Stimulated activated CD8-positive, alpha-beta memory T cell treated with anti-CD3 and anti-CD28 coated beads, Interleukin-15, amount 100 ng/mL, for 1 hour (primary cell): ENCODE measurements at places on chromosomes 1 and 21.

DNA sequence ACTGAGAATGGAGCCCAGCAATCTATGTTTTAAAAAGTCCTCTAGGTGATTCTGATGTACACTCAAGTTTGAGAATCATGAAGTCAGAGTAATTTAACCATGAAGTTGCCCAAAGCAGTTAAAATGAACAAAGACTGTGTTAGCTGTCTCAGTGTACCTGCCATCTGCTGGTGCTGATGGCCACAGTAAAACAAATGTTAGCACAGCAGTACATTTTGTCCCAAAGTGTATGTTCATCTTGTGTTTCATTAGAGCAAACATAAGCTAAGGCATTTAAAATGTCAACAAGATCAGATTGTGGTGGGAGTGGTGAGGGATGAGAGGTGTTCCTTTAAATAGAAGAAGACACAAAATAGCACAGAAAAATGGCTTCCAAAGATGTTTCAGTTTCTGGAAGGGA, 31.1 kb downstream of the FYB2 start:
- no peak for DNase-seq

DNA sequence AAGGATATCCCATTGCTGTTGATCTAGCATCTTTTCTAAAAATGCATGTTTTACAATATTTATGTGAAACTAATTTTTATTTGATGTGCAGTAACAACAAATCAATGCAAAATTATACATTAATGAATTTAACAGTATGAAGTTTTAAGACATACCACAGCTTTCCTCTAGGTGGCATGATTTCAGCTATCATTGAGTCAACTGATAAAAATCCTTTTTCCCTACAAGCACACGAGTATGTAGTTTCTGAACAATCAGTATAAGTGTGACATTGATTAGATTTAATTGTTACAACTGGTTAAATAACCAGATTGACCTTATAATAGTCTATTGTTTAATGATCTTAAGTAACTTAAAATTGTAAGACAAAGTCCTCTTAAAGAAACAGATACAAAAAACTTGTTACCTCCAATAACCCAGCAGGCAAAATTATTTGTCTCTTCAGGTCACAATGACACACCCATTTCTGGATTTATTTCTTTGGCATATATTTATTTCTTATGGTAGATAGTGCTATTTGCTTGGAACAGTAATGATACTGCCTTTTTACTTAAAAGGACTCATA, 5.8 kb upstream of the TGFB2 start:
- no peak for DNase-seq

GRCh38 chr1:178324003-178324402, 172.8 kb downstream of the CLEC20A start:
- DNase-seq: no peak

GRCh38 chr21:41207401-41208375, 39.7 kb downstream of the BACE2 start:
- DNase-seq: no peak

GRCh38 chr21:35743571-35743970, 316.8 kb downstream of the SETD4 start:
- DNase-seq: no peak

- DNase-seq: no peak
Measured at GRCh38 chr1:203175827-203176241, 208 bp upstream of the MYBPH start.

DNA sequence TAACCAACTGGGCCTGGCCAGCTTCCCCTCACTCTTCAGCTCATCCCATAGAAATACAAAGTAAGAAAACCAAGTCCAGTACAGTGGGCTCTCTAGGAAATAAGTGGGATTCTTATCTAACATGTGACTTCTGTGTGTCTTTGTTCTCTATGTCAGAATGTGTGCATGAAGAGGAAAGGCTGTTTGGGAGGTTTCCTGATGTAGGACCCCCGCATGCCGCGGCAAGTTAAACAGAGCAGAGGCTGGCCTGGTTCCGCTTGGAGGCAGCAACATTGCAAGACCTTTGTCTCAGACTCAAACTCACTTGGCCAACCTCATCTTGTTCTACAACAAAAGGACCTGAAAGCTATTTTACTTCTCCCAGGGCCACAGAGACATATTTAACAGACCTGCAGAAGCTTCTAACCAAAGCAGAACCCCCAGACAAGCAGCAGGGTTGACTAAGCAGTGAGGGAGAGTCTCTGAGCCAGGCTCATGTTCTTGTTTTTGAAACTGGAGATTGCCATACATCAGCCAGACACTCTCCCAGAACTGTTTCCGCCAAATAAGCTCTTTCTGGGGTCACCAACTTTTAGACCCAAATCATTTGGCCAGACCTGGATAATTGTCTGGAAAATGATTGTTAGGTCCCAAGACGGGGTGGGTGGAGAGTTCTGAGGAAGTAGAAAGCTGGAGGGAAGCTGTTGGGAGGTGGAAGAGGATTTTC, 6.2 kb downstream of the MTARC2 start:
- no peak for DNase-seq

DNA sequence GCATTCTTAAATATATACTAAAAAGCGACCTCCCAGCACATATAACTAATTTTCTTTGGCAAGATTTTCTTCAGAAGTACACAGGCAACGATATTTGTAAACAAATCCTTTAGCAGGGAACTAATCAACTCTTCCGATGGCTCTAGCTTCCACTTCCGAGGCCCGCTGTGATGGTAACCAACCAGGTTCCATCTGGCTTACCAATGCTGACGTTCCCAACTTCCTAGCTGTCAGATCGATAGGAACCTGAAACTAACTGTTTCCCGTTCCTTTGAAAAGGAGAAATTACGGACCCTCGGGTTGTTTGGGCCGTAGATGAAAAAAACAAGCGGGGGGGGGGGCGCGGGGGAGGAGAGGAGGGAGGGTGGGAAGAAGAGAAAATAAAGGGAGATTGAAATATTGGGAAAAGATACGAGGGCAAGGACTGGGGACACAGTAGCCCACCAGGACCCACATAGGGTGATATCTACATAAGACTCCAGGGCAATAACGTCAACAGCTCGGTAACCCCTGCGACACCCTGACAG, 513 bp downstream of the GTF2B start:
- DNase-seq: no peak

DNA sequence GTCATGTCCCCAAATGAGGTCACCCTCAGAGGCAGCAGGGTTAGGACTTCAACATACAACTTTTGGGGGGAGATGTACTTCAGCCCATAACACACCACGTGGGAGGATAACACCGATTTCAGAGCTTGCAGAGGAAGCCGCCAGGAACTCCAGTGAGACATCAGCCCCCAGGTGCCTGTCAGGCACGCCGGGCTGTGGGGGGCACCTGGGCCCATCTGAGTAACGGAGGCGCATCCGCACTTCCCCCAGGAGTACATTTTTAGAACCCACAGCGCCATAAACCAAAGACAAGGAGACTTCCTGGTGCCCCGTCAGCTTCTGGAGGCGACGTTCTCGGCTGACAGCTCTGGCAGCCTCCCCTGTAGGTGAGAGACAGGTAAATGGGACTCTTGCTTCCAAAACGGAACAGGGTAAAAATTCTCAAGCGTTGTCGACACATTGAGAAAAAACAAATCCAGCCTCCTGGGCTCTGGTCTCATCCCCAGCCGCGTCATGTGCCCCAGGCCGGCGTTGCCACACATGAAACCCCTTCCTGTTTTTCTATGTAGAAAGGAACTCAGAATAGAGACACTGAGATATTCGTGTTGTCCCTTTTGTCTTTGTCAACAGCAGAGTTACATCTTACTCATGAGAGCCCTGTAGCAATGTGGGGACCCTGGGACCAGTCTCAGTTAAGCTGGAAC, 93.3 kb downstream of the PDE9A start:
- no peak for DNase-seq

GRCh38 chr1:166858726-166859419, 17.2 kb downstream of the TADA1 start:
- DNase-seq: no peak

DNA sequence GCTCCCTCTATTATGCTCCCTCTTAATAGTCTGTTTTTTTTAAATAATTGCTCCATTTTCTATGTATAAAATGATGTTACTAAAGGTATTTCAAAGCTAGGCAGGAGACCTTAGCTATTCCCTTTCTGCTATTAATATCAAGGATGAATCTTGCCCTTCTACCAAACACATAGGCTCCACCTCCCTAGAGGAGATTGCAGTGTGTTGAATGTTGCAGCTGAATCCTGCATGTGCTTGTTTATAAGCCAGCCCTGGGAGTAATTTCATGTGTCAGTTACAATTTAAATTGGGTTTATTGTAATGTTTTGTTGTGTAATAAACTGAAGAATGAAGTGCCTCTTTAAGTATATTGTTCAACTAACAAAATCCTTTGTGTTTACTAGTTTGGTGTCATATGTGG, 66.0 kb downstream of the TMEM200B start:
- DNase-seq: no peak

- DNase-seq: no peak
Measured at GRCh38 chr1:4973341-4973740, 318.9 kb downstream of the AJAP1 start.

DNA sequence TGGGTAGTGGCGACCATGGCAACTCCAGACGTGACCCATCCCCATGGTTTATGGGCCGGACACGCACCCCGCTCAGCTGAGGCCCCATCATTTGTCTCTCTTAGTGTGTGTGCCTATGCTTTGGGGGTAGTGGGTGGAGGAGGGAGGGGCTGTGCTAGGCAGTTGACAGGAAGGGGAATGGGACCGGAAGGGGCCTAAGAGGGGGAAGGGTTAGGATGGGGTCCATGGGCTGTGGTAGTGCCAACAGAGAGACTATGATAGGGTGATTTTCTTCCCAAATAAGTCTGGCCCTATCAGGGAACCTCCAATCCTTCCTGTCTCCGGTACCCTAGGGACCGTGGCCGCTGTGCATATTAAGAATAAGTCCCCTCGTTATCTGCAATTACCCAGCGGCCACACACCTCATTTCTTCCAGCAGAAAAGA, 9.9 kb downstream of the DMAP1 start:
- DNase-seq: no peak

- no peak for DNase-seq
Measured at GRCh38 chr1:169523904-169524303, 38.2 kb upstream of the SLC19A2 start.

DNA sequence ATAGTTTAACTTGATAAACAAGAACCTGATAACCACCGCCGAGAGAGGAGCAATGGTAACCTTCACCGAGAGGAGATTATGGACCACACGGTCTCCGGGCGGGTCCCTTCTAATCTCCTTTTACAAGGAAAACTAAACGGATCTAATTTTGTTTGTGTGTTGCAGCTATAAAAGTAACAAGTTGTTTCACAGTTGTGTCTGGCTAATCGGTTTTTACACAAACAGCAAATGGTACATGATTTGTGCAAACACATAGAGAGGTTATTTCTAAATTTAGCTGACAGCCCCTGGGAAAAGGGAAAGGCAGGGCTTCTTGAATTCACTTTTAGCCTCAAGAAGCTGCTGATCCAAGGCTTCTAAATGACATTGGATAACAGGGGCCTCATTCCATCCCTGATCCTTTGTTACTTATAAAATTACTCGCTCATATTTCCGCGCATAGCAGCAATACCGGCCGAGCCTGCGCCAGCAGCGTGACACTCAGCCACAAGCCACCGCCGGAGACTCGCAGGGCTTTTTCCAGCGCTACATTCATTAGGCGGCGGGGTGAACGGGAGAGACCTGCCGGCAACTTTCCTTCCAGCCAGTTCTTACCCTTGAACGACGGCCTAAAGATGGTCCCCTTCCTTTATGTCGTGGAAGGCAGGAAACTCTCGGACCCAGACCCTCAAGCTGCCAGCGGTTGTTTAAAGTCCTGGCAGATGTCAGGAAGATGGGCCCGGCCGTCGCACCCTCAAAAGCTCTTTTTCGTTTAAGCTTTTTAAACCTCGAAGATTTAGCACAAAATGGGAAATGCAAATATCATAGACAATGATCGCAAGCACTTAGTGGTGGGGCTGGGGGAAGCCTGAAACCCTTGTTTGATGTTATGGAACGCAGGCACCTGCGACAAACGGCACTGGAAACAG, 4.4 kb downstream of the FOXD3 start:
- no peak for DNase-seq

DNA sequence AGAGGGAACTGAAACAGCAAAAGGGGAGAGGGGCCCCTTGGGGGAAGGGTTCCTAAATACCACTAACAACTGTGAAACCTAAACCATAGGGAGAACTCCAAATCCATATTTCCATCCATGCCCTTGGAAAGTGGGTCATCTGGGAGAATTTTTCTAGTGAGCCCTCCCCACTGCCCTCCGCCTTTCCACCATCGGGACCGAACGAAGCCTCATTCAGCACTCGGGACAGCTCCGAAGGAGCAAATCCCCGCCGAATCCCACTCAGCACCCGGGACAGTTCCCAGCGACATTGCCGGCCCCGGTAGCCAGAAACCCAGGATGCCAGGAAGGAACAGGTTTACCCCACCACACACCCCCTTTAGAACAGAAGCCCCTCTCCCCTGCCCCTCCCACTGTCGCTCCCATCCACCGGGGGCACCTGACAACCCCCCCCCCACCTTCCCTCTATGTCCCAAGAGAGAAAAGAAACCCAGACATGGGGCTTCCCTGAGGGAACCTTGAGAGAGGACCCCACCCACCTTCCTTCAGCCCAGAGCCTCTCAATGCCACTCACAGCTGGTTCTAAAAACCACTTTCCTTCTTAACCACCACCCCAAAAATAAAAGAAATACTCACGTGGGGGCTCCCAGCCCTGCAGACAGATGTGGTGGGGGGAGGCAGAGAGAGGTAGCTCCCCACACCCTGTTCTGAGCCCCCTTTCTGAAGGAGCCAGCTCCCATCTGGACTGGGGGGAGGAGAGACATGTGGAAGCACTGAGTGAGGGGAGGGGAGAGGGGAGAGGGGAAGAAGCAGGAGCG, 4.5 kb downstream of the DLGAP3 start:
- DNase-seq: peak; percentile 30

DNA sequence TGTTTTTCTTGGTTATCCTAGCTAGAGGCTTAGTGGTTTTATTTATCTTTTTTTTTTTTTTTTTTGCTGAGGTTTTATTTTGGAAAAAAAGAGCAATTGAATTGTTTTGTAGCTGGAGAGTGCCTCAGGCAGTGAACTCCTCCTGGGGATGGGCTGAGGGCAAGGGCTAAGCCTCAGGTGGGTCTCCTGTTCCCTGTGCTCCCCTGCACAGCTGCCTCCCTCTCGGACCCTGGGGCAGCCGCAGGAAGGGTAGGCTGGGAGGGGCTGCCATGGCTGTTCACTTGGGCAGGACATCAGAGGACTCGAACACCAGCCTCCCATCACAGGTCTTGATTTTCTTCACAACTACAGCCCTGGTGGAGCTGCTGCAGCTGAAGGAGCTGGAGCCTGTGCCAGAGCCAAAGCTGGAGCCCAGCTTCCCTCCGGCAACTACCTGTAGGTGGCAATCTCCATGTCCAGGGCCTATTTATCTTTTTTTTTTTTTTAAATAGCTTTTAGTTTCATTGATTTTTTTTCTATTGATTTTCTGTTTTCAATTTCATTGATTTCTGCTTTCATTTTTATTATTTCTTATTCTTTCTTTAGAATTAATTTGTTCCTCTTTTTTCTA, 28.9 kb downstream of the LEPR start:
- no peak for DNase-seq
